ENCODE measurements at places on chromosomes 11 and 22.
A peak's percentile ranks its signal among the peaks of the same experiment; 100 is the strongest.

DNA sequence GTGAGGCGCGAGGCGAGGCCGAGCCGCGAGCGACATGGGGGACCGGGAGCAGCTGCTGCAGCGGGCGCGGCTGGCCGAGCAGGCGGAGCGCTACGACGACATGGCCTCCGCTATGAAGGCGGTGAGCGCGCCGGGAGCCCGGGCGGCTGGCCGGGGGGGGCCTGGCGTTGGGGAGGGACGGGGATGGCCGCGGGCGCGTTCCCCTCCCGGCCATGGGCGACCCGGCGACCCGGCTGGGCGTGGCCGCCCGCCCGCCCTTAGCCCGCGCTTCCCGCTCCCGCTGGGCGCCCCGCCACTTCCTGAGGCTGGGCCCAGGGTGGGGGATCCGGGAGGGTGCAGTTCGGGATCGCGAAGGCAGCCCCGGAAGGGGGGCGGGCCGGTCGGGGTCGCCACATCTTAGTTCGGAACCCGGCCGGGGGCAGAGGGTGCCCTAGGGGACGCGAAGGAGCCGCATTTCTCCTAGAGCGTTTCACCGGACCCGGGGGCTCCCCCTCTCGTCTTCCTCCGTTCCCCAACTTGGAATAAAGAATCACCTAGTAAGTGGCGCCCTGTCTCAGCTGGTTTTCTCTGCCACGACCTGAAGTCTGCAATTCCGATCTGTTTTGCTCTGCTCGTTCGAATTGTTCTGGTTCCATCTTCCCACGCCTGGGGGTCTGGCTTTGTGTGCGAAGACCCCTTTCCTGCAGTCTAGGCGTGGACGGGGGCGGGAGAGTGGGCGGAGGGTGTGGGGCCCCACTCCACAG is 536 bp downstream of the YWHAH start:
- no peak for DNase-seq

DNA sequence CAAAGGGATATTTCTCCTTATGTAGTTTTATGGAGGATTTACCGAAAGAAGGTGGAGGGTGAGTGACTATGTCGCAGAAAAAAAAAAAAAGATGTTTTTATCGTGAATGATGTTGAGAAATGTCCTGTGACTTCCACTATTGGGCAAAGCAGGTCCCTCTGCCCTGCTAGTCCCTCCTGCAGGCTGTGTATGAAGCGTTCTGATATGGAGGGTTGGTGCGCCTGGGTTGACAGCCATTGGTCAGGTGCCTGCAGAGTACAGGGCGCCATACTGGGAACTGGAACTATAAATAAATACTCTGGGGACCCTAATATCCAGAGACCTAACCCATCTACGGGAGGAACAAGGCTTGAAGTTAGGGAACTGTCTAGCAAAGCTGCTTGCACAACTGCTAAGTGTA is 1.5 kb downstream of the IL17RA start:
- DNase-seq: no peak

- DNase-seq: peak; percentile 49
These were observed 28.3 kb downstream of the ACER3 start for GRCh38 chr11:76888989-76889388.

GRCh38 chr22:38947321-38948140 is 9.9 kb upstream of the APOBEC3A start:
- no peak for DNase-seq

GRCh38 chr11:73800276-73800806 is 12.7 kb downstream of the MRPL48 start:
- no peak for DNase-seq

GRCh38 chr22:43142880-43143562 is at the start of gene MCAT:
TSS of gene MCAT (minus strand) at chr22:43143398. CDS start at chr22:43143348, 50 bp downstream.
- DNase-seq: no peak

DNA sequence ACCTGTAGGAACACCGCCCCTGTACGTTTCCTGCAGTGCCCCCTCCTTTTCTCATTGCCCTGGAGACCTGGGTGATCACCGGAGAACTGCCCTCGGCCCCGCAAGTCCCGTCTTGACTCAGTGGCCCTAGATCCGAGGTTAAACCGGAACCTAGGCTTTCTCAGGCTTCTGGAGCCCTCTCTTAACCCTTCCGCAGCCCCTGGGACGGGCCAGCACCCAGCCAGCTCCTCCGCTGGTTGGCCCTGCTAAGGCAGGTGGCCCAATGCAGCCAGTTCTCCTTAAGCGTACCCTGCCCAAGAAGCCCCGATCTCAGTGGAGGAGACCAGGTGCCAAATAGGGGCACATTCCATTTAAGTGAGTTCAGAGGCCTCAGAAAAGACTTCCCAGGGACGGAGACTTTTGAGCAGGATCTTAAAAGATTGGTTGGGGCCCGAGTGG is 776 bp downstream of the NLRX1 start:
- DNase-seq: peak; percentile 6

Data from non-pigmented ciliary epithelial cell (primary cell).